HAP-1 (cell line): ENCODE measurements at places on chromosomes 6 and 20.
A peak's percentile ranks its signal among the peaks of the same experiment; 100 is the strongest.

- DNase-seq = no peak
Measured at GRCh38 chr6:109304284-109305015, 77.8 kb downstream of the CD164 start.

DNA sequence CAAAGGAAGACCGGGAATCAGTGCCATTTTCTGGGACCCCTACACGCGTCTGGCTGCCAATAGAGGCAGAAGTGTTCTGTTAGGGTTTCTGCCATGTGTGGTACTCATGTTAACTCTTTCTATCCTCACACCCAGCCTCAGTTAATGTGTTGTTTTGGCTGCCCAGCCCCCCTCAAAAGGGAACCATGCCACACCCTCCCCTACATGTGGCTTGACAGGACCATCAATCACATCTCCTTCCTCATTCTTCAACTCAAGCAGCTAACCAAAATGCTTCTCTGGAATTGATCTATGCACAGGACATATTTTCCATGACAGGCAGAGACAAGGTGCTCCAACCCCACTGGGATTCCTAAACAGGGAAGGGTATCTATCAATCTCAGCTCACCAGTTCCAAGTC is 22.0 kb downstream of the AHCY start:
- no peak for DNase-seq

DNA sequence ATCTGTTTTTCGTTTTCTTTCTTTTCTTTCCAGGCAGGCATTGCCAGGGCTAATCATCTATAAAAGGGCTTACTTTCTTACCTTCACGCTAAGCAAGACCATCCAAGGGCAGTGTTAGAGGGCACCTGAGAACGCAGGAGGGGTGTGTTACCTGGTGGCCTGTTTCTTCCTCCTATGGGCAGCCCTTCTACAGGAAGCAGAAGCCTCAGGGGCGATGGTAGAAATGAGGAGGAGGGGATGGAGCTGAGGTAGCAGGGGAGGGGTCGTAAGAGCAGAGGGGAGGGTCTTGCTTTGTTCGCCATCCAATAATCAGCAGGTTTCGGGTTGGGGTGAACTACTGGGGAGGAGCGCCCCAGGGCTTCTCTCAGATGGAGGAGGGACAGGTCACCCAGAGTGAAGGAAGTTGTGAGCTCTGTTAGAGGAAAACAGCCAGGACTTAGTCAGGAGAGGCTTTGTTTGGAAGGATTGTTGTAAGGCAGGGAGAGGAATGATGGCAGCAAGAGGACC is 1.5 kb upstream of the CCR6 start:
- no peak for DNase-seq

- DNase-seq = no peak
Measured at GRCh38 chr6:36663504-36664446, 14.7 kb upstream of the CDKN1A start.

- no peak for DNase-seq
Measured at GRCh38 chr6:135329851-135330803, 149.0 kb downstream of the MYB start.

- DNase-seq = no peak
Measured at GRCh38 chr6:90466154-90466940, 120.5 kb downstream of the MAP3K7 start.

- no peak for DNase-seq
Measured at GRCh38 chr6:5486214-5486613, 224.9 kb downstream of the FARS2 start.

- DNase-seq = no peak
Measured at GRCh38 chr6:72850469-72850868, 228.6 kb downstream of the KCNQ5 start.

DNA sequence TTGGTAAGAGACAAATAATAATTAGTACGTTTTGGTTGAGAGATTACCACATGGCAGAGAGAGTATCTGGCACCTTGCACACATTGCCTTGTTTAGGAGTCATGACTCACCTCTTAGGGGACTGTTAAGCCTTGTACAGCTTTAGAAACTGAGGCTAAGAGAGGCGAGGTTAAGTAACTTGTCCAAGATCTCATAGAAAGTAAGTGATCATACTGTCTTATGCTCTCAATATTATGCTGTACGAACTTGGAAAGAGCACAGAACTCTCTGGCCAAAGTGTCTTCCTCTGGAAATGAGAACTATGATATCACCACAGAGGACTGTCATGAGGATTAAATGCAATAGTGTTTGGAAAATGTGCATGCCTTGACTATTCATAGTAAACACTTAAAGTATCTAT is 249.0 kb downstream of the UTRN start:
- DNase-seq = no peak

GRCh38 chr6:15264902-15265761 is 19.3 kb downstream of the JARID2 start:
- peak; percentile 81 for DNase-seq

DNA sequence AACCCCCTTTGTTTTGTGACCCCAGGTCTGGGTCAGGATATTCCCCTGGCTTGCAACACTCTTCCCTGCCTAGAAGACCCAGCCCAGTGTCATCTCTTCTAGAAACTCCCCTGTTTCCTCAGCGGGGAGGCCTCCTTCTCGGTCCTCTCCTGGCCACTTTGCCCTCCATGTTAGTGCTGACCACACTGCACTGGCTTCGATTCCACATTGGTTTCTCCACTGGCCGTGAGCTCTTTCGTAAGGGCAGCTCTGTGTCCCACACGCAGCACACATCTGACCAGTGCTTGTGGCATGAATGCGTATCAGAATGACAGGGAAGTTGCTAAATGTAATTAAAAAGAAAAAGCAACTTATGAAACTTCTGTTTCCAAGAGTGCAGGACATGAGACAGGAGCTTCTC is 49.4 kb upstream of the FNDC1 start:
- DNase-seq = no peak

- no peak for DNase-seq
Measured at GRCh38 chr20:2804852-2805688, 4.6 kb upstream of the CPXM1 start.

GRCh38 chr6:35016502-35017321 is 124.4 kb downstream of the TCP11 start:
- no peak for DNase-seq

GRCh38 chr20:62142252-62143080 is 728 bp downstream of the PSMA7 start:
- no peak for DNase-seq

DNA sequence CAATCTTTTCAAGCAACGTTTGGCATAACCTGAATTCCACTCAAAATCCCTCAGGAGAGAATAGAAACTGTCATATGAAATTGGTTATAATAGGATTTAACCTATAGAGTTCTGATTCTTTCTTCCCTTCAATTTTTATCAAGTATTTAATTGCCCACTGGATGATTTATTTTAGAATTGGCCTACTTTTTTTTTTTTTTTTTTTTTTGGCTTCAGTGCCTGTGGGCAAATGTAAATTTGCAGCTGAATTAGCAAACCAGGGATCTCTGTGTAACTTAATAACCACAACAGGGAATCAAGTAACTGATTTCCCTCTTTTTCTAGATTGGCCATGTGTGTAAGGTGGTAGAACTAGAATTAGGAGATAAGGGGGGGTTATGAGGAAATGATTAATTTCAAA is 157.0 kb downstream of the SOX4 start:
- DNase-seq = no peak

DNA sequence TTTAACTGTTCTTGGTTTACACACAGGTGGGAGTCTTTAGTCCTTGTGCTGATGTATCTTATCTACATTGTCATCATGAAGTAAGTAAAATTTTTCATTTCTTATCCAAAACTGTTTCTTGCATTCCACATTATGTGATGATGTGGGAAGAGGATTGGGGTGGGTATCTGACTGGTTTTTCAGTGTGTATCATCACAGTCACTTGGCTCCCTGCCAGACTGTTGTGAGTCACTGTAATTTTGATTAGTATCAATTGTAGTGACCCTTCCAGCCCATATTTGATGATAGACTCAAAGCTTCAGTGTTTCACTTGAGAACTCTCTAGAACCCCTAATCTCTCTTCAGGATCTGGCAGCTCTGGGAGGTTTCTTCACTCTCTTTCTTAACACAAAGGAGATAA is 84.5 kb upstream of the RIN2 start:
- no peak for DNase-seq

DNA sequence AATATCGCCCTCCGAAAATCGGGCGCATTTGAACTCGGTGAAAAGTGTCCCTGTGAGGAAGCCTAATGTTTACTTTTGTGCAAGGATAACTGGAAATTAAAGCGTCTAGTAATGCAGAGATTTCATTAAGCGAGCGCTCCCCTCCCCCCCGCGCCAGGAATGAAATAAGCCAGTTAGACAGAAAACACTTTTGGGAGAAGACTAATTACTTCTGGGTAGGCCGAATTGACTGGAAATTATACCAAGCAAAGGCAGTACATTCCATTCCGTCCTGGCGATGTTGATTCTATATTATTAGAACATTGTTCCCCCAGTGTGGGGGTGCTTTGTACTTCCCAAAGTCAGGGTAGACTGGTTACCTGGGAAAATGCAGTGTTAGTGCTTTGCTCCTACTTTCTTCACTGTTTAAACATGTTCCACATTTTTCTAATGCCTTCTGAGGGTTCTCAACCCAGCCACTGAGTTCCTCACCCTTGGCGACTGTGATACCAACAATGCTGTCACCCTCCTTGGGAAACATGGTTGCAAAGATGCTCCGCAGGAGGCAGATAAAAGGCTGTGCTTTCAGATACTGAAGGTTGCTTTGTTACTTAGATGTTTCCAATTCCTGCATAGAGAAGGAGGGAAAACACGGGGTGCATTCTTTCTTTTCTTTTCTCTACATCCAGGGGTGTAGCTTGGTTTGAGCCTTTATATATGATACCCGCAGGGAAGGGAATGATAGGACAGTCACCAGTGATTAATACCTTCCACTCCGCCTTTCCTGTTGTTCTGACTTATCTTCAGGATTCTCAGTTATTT is 2.6 kb downstream of the GJA1 start:
- DNase-seq = no peak

GRCh38 chr6:44119704-44120262 is 7.5 kb downstream of the MRPL14 start:
- DNase-seq = no peak

DNA sequence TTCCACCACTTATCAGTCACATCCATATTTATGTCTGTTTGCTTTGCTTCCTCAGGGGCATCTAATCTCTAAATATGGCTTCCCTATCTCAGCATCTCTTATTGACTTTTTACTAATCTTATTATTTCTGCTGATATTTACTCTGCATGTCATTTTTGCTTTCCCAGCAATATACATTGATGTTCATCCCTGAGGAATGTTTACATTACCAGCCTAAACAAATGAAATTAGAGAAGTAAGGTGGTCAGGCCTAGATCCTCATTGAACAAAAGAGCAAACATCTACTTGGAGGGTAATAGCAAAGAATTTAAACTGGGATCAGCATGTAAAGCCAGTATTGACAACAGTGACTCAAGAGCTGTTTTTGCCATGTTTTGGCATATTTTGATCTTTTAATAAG is 546.4 kb downstream of the MMUT start:
- no peak for DNase-seq

DNA sequence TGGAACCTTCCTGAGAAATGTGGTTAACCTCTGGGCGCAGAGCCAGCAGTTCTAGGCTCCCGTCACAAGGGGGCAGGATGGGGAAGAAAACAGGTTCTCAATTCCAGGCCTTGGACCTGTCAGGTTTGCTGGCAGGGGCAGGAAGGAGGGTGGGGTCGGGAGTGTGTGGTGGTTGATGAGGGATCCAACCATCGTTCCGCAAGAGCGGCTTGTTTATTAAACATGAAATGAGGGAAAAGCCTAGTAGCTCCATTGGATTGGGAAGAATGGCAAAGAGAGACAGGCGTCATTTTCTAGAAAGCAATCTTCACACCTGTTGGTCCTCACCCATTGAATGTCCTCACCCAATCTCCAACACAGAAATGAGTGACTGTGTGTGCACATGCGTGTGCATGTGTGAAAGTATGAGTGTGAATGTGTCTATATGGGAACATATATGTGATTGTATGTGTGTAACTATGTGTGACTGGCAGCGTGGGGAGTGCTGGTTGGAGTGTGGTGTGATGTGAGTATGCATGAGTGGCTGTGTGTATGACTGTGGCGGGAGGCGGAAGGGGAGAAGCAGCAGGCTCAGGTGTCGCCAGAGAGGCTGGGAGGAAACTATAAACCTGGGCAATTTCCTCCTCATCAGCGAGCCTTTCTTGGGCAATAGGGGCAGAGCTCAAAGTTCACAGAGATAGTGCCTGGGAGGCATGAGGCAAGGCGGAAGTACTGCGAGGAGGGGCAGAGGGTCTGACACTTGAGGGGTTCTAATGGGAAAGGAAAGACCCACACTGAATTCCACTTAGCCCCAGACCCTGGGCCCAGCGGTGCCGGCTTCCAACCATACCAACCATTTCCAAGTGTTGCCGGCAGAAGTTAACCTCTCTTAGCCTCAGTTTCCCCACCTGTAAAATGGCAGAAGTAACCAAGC is 29.6 kb downstream of the SRSF3 start:
- DNase-seq = peak; percentile 48

GRCh38 chr6:139327038-139327437 is 35.2 kb upstream of the TXLNB start:
- DNase-seq = no peak

GRCh38 chr6:153668758-153669157 is 370.3 kb upstream of the OPRM1 start:
- DNase-seq = no peak

GRCh38 chr6:125718109-125718508 is 31.3 kb upstream of the HEY2 start:
- no peak for DNase-seq

GRCh38 chr6:12903246-12903645 is 186.7 kb downstream of the PHACTR1 start:
- DNase-seq = no peak

DNA sequence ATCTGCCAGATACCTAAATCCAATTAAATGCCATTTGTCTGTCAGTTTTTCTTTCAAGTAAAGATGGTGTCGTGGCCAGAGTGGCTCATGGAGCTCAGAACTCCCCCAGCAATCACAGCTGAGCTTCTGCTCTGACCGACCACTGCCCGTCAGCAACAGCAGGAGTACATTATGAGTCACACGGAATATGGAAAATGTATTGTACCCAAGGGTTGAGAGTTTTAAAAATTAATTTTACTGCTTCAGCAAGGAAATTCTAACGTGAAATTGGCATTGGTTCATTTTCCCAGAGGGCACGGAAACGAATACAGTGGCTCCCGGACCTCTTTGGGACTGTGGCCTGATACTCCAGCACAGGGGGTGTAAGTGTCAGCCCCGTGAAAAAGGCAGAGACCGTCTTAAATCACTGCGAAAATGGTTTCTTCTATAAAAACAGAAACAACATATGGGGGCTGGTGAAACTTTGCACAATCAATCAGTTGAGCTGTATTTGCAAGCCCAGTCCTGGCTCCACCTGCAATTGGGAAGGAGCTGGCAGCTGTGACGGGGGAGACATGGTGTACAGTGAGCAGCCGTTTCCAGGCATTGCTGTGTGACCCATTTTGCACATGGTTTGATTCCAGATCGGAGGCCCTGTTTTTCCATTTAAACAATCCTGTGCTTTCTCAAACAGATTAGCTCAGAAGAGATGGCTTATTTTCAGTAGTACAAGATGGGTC is 12.8 kb downstream of the NPEPL1 start:
- DNase-seq = peak; percentile 4
